ENCODE measurements at places on chromosomes 1 and 21.

- no peak for DNase-seq
Measured at GRCh38 chr1:245894843-245895242, 612.2 kb downstream of the SMYD3 start.

- no peak for DNase-seq
Measured at GRCh38 chr1:234592240-234592639, 17.7 kb downstream of the IRF2BP2 start.

DNA sequence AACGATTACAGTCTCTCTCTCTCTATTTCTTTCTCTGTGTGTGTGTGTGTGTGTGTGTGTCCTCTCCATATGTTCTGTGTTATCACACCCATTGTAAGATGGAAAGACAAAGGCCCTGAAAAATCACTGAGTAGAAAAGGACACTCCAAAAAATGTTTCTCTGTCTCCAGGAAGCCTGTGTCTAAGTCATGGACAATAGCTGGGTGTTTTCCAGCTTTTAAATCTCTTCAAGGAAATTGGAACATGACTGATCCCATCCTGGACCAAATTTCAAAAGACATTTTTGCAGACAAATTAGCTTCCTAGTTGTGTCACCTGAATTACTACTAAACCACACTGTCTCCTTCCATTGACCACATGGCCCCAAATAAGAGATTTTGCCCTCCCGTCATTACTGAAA is 31.0 kb upstream of the LMX1A start:
- no peak for DNase-seq

DNA sequence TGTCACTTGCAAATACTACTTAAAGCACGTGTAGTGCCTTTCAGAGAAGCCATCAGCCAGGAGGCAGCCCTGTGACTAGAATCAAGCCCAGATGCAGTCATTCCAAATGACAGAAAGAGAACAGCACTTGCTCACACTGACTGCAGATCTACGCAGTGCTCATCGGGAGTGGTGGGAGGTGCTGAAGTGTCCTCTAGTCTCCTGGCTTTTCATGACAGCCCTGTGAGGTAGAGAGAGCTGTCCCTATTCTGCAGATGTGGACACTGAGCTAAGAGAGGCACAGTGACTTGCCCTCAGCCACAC is 62.3 kb upstream of the EDN2 start:
- no peak for DNase-seq

DNA sequence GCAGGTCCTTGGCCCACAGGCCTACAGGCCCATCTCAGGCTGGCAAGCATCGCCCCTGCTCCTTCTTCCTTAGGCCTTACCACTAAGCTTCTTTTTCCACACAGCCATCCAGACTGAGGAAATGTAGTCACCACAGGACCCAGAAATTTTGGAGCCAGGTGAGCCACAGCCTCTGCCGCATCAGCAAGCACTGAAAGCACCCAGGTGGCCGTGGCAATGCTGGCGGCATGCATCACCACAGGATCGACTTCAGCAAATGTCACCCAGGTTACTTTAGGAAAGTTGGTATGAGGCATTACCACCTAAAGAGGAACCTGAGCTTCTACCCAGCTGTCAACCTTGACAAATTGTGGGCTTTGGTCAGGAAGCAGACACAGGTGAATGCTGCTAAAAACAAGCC is 11.6 kb downstream of the PIGM start:
- DNase-seq = no peak

GRCh38 chr1:41619511-41620364 is 135.3 kb upstream of the EDN2 start:
- no peak for DNase-seq

DNA sequence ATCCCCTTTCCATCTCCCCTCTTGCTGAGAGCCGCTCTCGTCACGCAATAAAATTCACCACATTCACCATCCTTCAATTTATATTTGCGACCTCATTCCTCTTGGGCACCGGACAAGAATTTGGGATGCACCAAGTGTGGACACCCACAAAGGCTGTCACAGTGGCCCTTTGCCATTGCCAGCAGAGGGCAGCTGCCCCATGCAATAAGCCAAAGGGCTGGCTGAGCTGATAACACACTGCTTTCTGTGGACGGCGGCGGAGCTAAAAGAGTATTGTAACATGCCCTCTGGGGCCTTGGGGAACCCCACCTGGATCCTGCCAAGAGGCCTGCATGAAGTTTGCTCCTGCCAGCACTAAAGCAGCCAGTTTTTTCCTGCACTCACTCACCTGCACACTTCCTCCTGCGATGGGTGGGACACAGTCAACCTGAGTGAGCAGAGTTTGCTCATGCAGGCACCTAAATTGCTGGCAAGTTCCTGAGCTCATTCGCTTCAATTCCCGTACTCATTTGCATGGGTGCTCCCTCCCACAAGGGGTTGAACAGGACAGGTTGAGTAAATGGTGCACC is 792.3 kb upstream of the ADAMTS5 start:
- no peak for DNase-seq

- DNase-seq = no peak
Measured at GRCh38 chr1:28258628-28259251, 578 bp upstream of the SESN2 start.

DNA sequence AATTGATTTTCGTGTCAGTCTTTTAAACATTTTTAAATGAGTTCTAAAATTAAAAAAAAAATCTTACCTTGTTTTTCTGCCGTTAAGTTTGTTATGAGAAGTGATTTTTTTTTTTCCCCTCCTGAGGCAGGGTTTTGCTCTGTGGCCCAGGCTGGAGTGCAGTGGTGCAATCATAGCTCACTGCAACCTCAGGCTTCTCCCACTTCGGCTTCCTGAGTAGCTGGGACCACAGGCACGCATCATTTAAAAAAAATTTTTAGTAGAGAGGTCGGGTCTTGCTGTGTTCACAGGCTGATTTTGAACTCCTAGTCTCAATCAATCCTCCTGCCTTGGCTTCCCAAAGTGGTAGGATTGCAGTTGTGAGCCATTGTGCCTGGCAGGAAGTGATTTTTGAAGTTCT is 41.1 kb downstream of the MTR start:
- DNase-seq = no peak

DNA sequence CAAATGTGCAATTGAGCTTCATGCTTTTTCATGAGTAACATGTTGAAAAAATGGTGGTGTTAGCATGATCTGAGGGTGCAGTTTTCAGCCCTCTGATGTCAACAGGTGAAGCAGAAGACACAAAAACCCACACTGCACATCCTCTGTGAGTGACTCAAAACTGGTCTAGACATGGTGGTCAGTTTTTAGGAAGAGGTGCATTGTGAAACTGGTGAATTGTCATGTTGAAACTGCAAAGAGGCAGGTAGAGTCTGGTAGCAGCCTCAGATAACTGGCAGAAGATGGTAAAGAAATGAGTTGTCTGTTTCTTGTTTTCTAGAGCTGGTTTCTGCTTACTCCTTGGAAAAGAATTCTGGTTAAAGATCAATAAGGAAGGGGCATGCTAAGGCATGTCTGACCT is 97.3 kb upstream of the HMCN1 start:
- no peak for DNase-seq

GRCh38 chr1:50423670-50424000 is 392 bp upstream of the DMRTA2 start:
- no peak for DNase-seq

DNA sequence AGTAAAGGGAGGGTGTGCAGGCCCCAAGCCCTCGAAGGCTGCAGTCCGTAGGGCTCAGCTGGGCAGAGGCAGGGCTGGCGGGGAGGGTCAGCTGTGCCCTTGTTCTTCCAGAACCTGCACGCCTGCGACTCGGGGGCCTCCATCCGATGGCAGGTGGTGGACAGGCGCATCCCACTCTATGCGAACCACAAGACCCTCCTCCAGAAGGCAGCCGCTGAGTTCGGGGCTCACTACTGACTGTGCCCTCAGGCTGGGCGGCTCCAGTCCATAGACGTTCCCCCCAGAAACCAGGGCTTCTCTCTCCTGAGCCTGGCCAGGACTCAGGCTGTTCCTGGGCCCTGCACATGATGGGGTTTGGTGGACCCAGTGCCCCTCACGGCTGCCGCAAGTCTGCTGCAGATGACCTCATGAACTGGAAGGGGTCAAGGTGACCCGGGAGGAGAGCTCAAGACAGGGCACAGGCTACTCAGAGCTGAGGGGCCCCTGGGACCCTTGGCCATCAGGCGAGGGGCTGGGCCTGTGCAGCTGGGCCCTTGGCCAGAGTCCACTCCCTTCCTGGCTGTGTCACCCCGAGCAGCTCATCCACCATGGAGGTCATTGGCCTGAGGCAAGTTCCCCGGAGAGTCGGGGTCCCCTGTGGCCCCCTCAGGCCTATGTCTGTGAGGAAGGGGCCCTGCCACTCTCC is 13.6 kb upstream of the LRRC3 start:
- no peak for DNase-seq

- DNase-seq = no peak
Measured at GRCh38 chr1:170881268-170882265, 53.8 kb upstream of the MROH9 start.

DNA sequence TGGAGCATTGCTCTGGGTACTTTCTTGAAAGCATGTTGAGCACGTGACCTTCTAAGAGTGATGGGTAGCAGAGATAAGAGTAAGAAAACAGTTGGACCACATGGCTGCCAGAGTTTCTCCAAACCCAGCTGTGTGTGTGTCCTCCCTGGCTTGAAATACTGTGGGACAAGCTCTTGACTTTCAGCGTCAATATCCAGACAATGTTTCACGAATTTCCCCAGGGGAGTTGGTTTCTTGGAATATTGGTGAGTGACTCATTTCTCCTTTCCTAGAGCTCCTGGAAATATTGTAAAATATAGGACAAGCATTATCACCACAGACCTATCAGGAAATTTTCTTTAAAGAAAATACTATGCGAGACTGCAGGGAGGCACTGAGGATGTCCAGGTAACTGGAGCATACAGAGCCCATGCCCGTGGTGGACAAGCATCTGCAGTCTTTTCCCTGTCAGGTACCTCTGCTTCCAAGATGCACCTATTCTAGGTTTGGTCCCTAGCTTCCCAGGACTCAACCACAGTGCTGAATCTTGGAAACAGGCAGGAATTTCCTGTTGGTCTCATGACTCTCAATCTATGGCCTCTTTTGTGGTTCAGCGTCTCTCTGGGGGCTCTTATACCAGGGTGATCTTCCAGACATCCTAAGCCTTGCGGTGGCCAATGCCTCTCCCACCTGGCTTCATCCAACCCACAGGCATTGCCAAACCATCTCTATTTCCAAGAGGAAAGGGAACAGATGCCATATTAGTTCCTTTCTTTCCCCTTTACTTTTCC is 67.4 kb downstream of the KCNJ6 start:
- no peak for DNase-seq

Data from CD4-positive, alpha-beta T cell treated with Interleukin-6 at 100 ng/mL for 8 hours (primary cell).